ENCODE measurements at places on chromosomes 4 and X.

DNA sequence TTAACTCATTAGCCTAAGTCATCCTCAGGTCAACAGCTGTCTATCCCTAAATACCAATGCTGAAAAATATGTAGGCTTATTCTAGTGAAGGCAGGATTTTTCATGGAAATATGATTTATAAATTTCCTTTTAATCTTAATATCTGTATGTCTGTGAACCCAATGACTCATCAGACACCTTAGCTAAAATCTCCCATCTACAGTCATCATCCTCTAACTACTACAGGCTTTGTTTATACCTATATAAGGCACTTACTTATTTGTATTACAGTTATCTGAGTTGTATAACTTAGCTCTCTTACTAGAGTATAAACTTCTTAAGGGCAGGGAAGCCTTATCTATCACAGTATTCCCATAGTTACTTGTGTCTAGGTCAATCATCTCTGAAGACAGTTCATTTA lies 24.2 kb downstream of the AMMECR1 start:
- no peak for DNase-seq

DNA sequence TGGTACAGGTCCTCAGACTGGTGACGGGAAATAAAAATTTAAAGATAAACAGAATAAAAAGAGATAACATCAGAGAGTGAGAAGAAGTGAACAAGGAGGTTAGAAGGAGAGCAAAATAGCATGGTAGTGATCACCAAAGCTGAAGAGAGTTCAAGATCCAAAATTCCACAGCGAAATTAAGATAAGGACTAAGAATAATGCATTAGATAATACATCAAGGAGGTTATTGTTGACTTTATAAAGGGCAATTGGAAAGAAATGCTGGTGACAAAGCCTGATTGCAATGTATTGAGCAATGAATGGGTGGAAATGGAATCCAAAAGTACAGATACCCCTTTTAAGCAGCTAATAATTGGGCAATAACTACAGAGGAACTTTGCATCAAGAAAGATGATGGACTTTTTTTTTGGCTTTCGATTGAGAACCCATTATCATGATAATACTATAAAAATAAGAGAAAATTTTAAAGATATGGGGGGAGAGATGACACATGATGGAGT lies 101.6 kb upstream of the MAP9 start:
- no peak for DNase-seq

GRCh38 chr4:83618991-83619645 lies 83.2 kb downstream of the GPAT3 start:
- DNase-seq: no peak

- DNase-seq: no peak
Measured at GRCh38 chrX:28625223-28625622, 38.0 kb downstream of the IL1RAPL1 start.

DNA sequence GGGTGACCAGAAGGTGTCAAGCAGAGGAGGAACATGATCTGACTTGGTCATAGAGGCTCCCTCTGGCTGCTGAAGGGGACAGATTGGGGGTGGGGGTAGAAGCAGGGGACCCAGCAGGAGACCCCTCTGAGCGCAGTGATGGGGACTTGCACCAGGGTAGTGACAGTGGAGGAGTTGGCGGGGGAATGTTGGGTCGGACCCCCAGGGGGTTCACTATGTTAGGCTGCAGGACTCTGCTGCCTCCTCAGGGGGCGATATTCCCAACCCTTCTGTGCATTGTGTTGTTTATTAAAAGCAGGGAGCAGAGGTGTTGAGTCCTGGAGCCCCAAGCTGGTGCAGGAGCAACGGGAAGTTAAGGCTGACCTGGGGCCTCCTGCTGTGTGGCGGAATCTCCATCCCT lies 8.8 kb downstream of the WDR13 start:
- no peak for DNase-seq

DNA sequence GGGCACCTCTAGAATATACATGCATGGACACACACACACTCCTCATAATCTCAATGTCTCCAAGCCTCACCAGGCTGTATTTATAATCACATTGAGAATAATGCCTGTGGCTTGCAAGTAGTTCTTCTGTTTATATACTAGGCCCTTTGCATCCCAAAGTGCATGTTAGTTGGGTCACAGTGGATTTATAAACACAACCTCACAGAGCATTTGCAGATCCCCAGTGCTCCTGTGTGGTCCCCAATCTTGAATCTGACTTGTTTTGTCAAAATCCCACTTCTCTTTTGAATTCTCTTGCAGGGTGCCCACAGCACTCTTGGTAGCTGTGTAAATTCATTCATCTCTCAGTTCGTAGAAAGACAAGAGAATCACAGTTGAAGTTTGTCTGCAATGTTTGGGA lies 49.6 kb upstream of the PROM1 start:
- DNase-seq: no peak

GRCh38 chrX:72477781-72478181 lies 94.9 kb downstream of the HDAC8 start:
- no peak for DNase-seq

DNA sequence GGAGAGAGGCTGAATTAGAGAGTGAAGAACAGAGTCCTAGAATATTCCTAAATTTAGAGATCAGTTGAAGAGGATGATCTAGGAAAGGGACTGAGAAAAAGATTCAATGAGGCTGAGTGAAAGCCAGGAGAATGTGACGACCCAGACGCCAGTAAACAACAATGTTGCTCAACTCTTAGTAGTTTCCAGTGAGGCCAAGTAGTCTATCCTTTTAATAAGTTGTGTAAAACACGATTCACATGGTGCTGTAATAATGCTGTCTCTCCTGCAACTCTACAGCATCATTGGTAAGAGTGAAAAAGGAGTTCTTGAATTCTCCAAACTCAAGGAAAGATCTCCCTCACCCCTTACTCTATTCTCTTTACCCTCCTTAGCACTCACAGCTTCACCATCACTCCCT lies 140.3 kb downstream of the CFAP299 start:
- no peak for DNase-seq

- no peak for DNase-seq
Measured at GRCh38 chr4:3256230-3257102, 7.5 kb downstream of the MSANTD1 start.

GRCh38 chr4:61628727-61629126 lies 428.6 kb downstream of the ADGRL3 start:
- no peak for DNase-seq

DNA sequence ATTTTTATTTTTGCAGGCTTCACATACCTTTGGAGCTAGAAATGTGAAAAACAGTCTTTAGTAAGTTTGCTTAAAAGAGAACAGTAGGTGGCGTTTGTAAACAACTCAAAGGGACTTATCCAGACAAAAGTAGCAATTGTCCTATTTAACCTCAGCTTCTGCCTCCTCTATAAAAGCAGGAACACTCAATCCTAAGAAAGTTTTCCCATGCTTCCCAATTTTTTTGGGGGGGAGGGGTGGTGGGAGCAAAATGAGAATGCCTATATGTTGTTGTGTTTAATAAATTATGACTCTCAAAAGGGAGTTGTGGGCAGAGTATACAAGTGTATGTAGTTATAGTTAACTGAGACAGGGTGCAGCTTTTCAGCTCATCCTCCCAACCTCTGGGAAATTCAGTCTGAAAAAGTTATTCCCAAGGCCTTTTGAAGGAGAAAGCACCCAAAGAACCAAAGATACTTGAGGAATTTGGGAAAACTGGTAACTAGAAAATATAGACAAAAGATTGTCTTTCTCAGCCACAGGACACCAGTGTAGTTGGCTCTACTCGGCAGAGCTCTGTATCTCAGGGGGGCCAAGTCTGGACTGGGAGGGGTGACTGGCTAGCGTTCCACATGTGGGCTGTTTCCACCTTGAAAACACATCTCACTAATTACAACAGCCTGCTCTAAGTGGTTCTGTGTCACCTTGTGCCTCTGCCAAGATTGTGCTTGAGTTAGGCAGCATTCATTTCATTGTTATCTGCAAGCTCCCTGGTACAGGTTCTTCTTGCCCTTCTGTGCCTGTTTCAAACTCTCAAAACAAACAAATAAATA lies 2.8 kb downstream of the SFRP2 start:
- peak; percentile 19 for DNase-seq

Data from cerebellar cortex (tissue), 1 donor.